ENCODE measurements at places on chromosomes 13 and 19. TPM values are rescaled to one million over a fixed set of nuclear protein-coding genes. Genes with fewer than 3 reads are reported as not detected.

GRCh38 chr13:93861818-93862217, 617.7 kb downstream of the DCT start:
- no peak for DNase-seq
- no peak overlapping the region for H3K27ac ChIP-seq
- peaks cover 30% of the 10 kb centered on the region for H3K27me3 ChIP-seq
- no peak overlapping the region for H3K4me3 ChIP-seq
- no peaks in the 10 kb centered on the region for H3K4me1 ChIP-seq

GRCh38 chr13:59901191-59901590, 262.5 kb downstream of the DIAPH3 start:
- H3K36me3 ChIP-seq, result no peaks in the 10 kb centered on the region
- H3K27me3 ChIP-seq, result no peaks in the 10 kb centered on the region
- peaks cover 11% of the 10 kb centered on the region for H3K4me1 ChIP-seq
- H3K27ac ChIP-seq, result no peak overlapping the region
- no peak for DNase-seq
- no peak overlapping the region for H3K4me3 ChIP-seq

A1BG gene
- total RNA-seq, result 25.4 TPM

DNA sequence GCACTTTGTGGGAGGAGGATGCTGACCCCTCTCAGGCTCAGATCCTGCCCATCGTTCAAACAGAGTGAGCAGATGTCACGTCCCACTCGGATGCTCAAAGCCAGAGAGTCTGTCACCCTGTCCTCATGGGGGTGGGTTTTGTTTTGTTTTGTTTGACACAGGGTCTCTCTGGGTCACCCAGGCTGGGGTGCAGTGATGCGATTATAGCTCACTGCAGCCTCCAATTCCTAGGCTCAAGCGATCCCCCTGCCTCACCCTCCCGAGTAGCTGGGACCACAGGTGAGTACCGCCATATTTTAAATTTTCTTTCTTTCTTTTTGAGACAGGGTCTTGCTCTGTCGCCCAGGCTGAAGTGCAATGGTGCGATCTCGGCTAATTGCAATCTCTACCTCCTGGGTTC, 4.0 kb downstream of the ADGRE2 start:
- peaks cover 10% of the 10 kb centered on the region for H3K4me1 ChIP-seq
- no peak overlapping the region for H3K27ac ChIP-seq
- H3K27me3 ChIP-seq, result peaks cover 19% of the 10 kb centered on the region

SMIM7 gene
- total RNA-seq, result 81.1 TPM

DNA sequence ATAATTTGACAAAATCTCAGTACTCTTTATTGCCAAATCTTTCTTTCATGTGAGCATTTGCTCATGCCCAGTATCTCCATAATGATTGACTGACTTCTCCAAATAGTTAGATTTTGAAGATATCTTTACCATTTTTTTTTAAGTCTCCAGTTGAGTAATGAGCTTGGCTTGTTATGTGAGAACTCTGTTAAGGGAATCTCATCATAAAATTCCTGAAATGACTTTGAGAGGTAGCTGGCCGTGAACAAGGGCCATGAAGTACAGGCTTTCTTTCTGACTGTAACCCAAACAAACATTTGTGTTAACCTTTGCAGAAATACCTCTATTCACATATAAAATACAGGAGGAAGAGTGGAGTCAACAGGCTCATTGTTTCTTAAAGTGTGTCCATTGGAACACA, 449.7 kb downstream of the IRS2 start:
- DNase-seq, result no peak
- no peaks in the 10 kb centered on the region for H3K36me3 ChIP-seq
- no peak overlapping the region for H3K4me3 ChIP-seq
- no peaks in the 10 kb centered on the region for H3K4me1 ChIP-seq
- no peak overlapping the region for H3K27ac ChIP-seq

- H3K27ac ChIP-seq, result no peak overlapping the region
- peak; percentile 46 for DNase-seq
- H3K27me3 ChIP-seq, result peaks cover 32% of the 10 kb centered on the region
Observed at GRCh38 chr19:7505682-7506384, 10.1 kb upstream of the ZNF358 start.

AP2A1 gene
- total RNA-seq, result 74.5 TPM

DNA sequence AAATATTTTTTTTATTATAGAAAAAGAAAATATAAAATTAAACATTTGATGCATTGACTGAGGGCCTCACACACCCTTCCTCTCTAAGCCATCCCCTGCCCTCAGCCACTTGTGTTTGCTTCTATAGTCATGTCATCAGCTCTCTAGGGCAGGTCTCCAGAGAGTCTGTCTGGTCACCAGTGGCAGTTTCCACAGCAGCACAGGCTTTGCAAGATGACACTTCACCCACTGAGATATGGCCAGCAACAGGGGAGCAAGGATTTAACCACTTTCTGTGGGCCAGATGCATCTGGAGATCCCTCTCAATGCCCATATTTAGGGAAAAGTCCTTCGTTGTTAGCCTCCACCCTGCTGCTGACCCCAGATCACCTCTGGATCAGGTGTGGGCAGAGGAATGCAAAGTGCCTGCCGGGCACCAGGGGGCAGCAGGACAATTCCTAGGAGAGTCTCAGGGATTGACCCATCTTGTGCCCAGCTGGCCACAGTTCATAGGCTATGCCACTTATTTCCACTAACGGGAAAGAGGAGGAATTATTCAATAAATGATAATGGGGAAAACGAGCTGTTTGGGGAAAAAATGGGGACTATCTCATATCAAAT, 4.8 kb downstream of the ABCC4 start:
- H3K27me3 ChIP-seq, result no peaks in the 10 kb centered on the region
- H3K4me1 ChIP-seq, result peaks cover 36% of the 10 kb centered on the region
- peaks cover 6% of the 10 kb centered on the region for H3K36me3 ChIP-seq
- no peak overlapping the region for H3K27ac ChIP-seq
- DNase-seq, result peak; percentile 24

- H3K27ac ChIP-seq, result no peak overlapping the region
- H3K36me3 ChIP-seq, result peaks cover 11% of the 10 kb centered on the region
- H3K4me3 ChIP-seq, result no peak overlapping the region
Observed at GRCh38 chr13:41934994-41935393, 25.9 kb downstream of the VWA8 start.

DNA sequence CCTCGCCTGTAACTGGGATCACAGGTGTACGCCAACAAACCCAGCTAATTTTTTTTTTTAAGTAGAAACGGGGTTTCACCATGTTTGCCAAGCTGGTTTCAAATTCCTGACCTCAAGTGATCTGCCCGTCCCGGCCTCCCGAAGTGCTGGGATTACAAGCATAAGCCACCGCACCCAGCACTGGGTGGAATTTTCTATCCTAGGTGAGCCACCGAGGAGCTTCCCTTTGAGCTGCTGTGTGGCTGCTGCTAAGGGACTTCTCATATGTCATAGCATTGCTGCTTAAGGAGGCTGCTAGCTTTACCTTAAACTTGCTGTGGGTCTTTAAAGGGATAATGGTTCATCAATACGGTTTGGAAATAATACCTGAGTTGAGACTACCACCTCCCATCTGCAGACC, 2.9 kb upstream of the AMER2 start:
- peaks cover 12% of the 10 kb centered on the region for H3K4me1 ChIP-seq
- H3K27ac ChIP-seq, result no peak overlapping the region
- H3K4me3 ChIP-seq, result no peak overlapping the region
- peaks cover 3% of the 10 kb centered on the region for H3K36me3 ChIP-seq
- DNase-seq, result no peak

DNA sequence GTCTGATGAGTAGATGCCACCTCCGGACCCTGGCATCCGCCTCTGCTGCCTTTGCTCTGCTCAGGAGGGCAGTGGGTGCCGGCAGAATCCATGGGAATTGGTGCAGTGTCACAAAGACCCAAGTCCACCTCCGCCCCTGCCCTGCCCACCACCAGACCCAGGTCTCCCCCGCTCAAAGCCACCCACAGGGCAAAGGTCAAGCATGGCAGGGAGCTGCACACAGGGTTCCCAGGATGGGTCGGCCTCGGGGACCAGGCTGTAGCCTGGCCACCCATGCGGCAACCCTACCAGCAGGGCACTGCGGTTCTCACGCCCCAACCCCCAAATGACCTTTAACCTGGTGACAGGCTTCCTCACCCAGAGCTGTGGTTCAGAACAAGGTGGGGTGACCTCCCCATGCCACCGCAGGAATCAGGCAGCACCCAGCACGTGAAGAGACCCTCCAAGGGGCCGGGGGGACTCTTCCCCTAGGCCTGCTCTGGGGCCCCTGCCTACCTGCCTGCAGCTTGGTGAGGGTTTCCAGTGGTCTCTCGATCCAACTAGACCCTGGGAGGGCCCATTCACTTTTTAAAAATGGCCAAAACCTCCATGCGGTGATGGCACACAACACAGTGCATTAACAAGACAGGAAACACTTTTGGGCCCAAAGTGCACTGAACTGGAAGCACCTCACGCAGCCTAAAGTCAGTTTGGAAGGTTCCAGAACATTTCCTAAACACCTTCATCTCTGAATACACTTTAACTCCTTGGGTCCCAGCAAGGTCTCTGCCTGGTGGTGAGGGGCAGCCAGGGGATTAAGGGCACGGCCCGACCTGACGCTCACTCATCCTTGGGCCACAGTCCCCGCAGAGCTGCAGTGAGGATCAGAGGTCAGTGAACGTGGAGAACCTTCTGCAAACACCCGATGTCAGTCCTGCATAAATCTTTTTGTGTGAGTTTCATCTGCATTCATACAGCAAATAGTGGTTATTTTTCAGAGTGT, 11.0 kb downstream of the GAS6 start:
- H3K4me1 ChIP-seq, result peaks cover 6% of the 10 kb centered on the region
- peaks cover 14% of the 10 kb centered on the region for H3K27me3 ChIP-seq
- no peak for DNase-seq
- no peaks in the 10 kb centered on the region for H3K36me3 ChIP-seq

- H3K27ac ChIP-seq, result no peak overlapping the region
- no peaks in the 10 kb centered on the region for H3K36me3 ChIP-seq
- no peaks in the 10 kb centered on the region for H3K27me3 ChIP-seq
- no peak for DNase-seq
Observed at GRCh38 chr19:30073152-30074000, 131.3 kb downstream of the URI1 start.

ZNF846 gene
- 10.5 TPM for total RNA-seq

ALOX5AP gene
- total RNA-seq, result 56.3 TPM

DNA sequence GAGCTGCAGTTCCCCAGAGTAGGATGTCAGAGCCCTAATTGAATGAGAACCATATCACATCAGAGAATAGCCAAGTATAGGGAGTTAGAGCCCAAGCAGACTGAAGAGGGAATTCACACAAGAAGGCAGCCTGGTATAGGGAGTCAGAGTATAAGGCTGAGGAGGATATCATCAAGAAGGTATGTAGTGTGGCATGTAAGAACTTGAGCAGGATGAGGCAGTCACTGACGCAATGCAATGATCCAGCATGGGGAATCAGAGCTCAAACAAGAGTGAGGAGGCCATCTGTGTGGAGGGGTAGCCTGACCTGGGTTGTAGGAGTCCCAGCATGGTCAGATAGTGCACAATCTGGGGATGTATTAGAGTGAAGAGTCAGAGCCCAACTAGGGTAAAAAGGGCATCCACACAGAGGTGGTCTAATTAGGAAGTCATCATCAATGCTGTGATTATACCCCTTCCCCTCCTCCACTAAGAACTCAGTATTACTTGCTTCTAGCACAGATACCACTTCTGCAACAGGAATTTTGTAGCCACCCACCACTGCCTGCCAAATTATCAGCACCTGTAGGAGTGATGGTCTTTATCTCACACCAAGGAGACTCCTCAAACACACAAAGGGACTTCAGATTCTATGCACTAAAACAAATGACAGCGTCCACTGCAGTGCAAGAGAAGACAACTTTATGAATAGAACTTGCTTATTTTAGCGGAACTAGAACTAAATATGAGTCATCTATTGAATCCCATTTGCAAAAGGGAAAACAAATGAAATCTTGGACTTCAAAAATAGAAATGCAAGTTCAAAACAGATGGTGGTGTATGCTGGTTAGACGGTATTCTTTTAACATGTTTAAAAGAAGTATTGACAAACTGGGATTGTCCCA, 107.2 kb downstream of the FNDC3A start:
- H3K27ac ChIP-seq, result no peak overlapping the region
- H3K4me1 ChIP-seq, result peaks cover 4% of the 10 kb centered on the region
- no peak for DNase-seq
- H3K36me3 ChIP-seq, result no peaks in the 10 kb centered on the region
- H3K4me3 ChIP-seq, result no peak overlapping the region

DNA sequence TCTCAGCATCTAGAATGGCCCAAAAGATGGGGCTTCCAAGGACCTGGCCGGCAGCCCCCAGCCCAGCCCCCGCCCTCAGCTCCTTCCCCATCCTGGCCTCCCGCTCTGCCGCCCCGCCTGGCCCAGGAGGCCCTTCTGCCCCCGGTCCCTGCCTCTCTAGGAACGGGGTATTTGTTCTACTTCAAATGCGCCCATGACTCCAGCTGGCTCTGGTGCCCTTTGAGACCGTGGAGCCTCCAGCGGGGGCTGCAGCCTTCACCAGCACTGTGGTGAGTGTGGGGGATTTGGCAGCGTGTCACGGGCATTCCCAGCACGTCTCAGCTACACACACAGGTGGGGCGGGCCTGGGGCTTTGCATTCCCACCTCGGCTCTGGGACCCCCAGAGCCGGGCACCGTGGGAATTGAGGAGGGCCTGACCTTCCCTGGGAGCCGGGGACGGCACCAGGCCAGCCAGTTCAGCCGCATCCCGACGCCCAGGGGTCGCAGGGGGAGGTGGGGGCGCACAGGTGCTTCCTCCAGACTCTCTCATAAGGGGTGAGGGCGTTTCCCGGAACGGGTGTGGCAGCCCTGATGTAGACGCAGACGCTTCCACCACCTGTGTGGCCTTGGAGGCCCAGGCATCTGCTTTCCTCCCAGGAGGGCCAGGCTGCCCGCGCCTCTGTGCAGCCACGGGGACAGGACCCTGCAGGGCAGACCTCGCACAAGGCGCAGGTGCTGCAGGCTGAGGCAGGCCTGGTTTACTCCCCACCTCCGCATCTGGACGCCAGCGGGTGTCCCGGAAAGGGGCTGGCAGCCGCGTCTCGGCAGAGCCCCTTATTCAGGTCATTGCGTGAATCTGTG, 947 bp downstream of the ATP4B start:
- no peaks in the 10 kb centered on the region for H3K27me3 ChIP-seq
- no peak overlapping the region for H3K27ac ChIP-seq
- H3K4me3 ChIP-seq, result no peak overlapping the region
- DNase-seq, result no peak
- H3K36me3 ChIP-seq, result peaks cover 3% of the 10 kb centered on the region

GRCh38 chr13:48531416-48532255, 1.2 kb downstream of the RCBTB2 start:
- H3K4me1 ChIP-seq, result peaks cover 32% of the 10 kb centered on the region
- H3K27me3 ChIP-seq, result no peaks in the 10 kb centered on the region
- peak overlapping the region; percentile 99 for H3K27ac ChIP-seq
- H3K4me3 ChIP-seq, result peak overlapping the region; percentile 91
- peak; percentile 21 for DNase-seq
- no peaks in the 10 kb centered on the region for H3K36me3 ChIP-seq

DNA sequence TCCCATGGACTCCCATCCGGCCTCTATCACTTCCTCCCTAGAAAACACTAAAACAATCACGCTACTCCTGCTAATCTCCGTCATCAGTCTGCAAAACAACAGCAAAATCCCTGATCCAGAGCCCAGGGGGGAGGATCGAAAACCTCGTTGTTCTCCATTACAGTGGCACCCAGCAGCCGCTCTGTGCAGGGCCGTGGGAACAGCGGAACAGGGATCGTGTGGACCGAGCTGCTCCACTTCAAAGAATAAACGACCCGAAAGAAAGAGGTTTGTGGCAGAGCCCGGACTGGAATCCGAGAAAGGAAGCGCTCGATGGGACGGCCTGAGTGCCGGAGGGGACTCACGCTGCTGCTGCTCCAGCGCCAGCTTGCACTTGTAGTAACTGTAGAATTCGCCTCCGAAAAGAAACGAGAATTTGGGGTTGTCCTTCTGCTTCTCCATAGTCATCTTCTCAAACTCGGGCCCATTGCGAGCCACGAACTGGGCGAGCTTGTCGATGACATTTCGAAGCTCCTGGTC, 652 bp downstream of the CHERP start:
- peaks cover 28% of the 10 kb centered on the region for H3K36me3 ChIP-seq
- H3K4me3 ChIP-seq, result peak overlapping the region; percentile 99
- no peaks in the 10 kb centered on the region for H3K27me3 ChIP-seq
- peaks cover 59% of the 10 kb centered on the region for H3K4me1 ChIP-seq

ZNF567 gene
- total RNA-seq, result 7.8 TPM
